ENCODE measurements at places on chromosomes 1 and 21. TPM values are rescaled to one million over a fixed set of nuclear protein-coding genes. Genes with fewer than 3 reads are reported as not detected.

CPLANE2 gene
- 4.3 TPM for total RNA-seq

SPATA46 gene
- total RNA-seq = not detected

- H3K36me3 ChIP-seq = no peaks in the 10 kb centered on the region
- no peaks in the 10 kb centered on the region for H3K4me1 ChIP-seq
- no peak overlapping the region for H3K4me3 ChIP-seq
These were observed 74.9 kb upstream of the ZC3H11B start for GRCh38 chr1:219687779-219688178.

- H3K4me3 ChIP-seq = no peak overlapping the region
- peak; percentile 26 for DNase-seq
These were observed 80.1 kb upstream of the KCNK2 start for GRCh38 chr1:215002471-215002870.

DNA sequence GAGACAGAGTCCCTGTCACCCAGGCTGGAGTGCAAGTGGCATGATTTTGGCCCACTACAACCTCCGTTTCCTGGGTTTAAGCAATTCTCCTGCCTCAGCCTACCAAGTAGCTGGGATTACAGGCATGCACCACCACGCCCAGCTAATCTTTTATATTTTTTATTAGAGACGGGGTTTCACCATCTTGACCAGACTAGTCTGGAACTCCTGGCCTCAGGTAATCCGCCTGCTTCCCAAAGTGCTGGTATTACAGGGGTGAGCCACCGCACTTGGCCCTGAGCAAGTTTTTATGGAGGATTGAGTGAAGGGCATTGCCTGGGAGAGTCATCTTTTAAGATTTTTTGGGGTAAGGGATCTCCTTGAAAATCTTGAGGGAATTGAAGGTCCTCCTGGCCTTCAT lies 28.5 kb downstream of the UBE4B start:
- no peaks in the 10 kb centered on the region for H3K36me3 ChIP-seq
- H3K4me3 ChIP-seq = no peak overlapping the region
- H3K4me1 ChIP-seq = no peaks in the 10 kb centered on the region
- no peak for DNase-seq
- H3K27me3 ChIP-seq = no peaks in the 10 kb centered on the region

GRCh38 chr21:32319012-32319411 lies 20.4 kb downstream of the MRAP start:
- no peaks in the 10 kb centered on the region for H3K4me1 ChIP-seq
- H3K4me3 ChIP-seq = no peak overlapping the region
- H3K27me3 ChIP-seq = no peaks in the 10 kb centered on the region
- no peak for DNase-seq
- H3K27ac ChIP-seq = no peak overlapping the region

- H3K27ac ChIP-seq = peak overlapping the region; percentile 66
- no peaks in the 10 kb centered on the region for H3K27me3 ChIP-seq
- no peaks in the 10 kb centered on the region for H3K36me3 ChIP-seq
These were observed 33.1 kb upstream of the SRRM1 start for GRCh38 chr1:24609949-24610517.

DNA sequence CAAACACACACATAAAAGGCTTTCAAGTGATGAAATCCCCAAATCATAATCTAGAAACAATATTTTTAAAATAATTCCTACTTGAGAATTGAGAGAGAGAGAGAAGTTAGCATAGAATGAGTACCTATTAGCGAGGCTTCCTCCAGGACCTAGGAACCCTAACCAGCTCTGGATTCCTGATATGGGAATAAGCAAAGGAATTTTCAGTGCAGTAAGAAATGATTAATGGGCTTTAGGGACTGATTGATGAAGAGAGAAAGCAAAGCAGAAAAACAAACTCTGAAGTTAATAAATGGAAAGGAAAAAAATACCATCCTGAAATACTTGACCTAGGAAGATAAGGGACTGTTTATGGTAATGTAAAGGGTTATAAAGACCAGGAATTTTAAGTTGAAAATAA lies 60.6 kb downstream of the WARS2 start:
- no peak overlapping the region for H3K4me3 ChIP-seq
- no peaks in the 10 kb centered on the region for H3K27me3 ChIP-seq
- DNase-seq = no peak
- no peaks in the 10 kb centered on the region for H3K36me3 ChIP-seq

- H3K4me1 ChIP-seq = peaks cover 8% of the 10 kb centered on the region
- no peaks in the 10 kb centered on the region for H3K36me3 ChIP-seq
- H3K4me3 ChIP-seq = peak overlapping the region; percentile 79
- peak overlapping the region; percentile 92 for H3K27ac ChIP-seq
These were observed 996 bp upstream of the MGST3 start for GRCh38 chr1:165629848-165630628.

GRCh38 chr1:86621286-86621685 lies 74.4 kb downstream of the CLCA4 start:
- H3K4me3 ChIP-seq = no peak overlapping the region
- H3K27ac ChIP-seq = no peak overlapping the region
- DNase-seq = no peak
- no peaks in the 10 kb centered on the region for H3K4me1 ChIP-seq
- no peaks in the 10 kb centered on the region for H3K36me3 ChIP-seq
- H3K27me3 ChIP-seq = no peaks in the 10 kb centered on the region

- H3K36me3 ChIP-seq = no peaks in the 10 kb centered on the region
- peaks cover 3% of the 10 kb centered on the region for H3K4me1 ChIP-seq
- H3K27me3 ChIP-seq = no peaks in the 10 kb centered on the region
- H3K27ac ChIP-seq = no peak overlapping the region
- no peak overlapping the region for H3K4me3 ChIP-seq
- peak; percentile 71 for DNase-seq
These were observed 1.9 kb upstream of the ZSCAN20 start for GRCh38 chr1:33470495-33471012.

- no peaks in the 10 kb centered on the region for H3K4me1 ChIP-seq
- no peak overlapping the region for H3K4me3 ChIP-seq
- no peaks in the 10 kb centered on the region for H3K36me3 ChIP-seq
- H3K27me3 ChIP-seq = no peaks in the 10 kb centered on the region
- H3K27ac ChIP-seq = no peak overlapping the region
- peak; percentile 1 for DNase-seq
These were observed 32.3 kb downstream of the MAN1C1 start for GRCh38 chr1:25648681-25649440.
